ENCODE measurements at places on chromosomes 2 and 18.

DNA sequence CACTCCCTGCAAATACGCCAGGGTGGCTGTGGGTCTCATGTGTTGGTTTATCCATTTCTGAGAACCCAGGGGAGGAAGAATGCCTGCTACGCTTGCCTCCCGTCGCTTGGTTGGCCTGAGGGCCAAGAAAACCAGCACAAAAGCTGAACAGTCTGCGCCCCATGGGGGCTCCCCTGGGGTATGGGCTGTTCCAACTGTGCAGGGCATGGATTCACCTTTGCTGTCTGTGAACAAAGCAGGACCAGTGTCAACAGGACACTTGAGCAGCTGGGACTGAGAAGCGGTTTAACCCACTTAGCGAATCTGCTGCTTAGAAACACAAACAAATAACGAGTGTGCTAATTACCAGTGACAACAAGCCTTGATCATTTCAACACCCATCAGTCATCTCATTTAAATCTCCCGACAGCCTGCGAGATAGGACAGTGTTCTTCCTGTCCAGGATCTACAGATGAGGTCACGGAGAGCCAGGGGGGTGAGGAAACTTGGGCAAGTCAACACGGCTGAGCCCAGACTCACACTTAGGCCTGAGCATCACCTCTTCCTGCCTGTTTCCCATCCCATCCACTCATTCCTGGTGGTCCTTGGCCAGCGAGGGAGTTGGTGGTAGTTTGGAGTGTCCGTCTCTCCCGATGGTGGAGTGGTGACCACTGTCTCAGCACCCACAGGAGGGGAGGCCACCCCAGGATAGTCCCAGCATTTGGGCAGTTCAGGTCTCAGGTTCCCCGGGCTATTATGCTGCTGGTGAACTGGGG is 111.6 kb upstream of the HAAO start:
- peak; percentile 54 for DNase-seq

GRCh38 chr2:118803012-118803411 is 44.4 kb downstream of the EN1 start:
- DNase-seq, result no peak

DNA sequence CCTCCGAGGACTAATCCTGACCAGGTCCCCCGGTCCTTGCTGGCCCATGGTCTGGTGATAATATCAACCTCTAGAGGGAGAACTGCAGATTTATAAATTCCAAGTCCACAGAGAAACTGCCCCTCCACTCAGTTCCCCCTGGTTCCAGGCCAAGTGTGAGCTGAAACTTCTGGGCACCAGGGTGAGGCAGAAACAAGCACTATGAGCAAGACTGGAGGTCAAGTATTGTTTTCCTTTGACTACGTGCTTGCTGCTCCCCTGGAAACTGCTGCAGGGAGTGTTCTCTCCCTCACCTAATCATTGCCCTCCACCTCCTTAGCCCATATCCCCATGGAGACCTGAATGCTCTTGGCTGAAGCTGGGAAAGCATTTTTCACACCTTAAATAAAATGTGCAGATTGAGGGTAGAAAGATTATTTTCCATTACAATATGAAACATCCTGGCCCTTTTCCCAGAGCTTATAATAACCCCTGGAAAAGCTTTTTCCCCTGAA is 135.2 kb downstream of the RDH14 start:
- no peak for DNase-seq

DNA sequence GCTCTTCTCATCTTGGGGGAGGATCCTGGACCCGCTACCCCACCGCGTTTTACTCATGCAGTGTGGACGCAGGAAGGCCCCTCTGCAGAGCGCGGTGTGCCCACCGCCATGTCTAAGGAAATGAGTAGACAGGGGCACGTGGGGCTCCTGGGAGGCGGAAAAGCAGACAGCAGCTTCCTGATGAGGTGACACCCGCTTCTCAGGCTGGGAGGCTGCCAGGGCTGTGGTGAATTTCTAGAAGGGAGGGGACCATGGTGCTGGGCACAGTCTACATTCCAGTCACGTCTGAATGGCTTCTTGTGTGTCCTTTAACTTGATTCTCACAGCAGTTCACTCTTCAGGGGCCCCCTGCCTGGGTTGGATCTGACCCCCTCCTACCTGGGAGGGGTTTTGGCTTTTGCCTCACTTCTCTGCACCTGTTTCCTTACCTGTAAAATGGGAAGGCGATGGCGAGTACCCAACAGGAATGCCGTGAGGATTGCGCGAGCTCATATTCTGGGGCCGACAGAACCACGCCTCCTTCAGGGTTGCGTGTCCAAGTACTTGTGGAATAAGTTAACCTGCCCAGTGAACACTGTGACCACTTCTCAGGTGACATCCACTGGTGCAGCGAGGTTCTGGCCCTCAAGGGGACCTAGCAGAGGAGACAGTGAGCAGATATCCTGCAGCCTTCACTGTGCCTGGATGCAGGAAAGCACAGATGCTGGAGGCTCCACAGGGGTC is 32.3 kb upstream of the MBP start:
- DNase-seq, result no peak

- DNase-seq, result no peak
Observed at GRCh38 chr2:136916131-136916530, 150.8 kb downstream of the THSD7B start.
